ENCODE measurements at places on chromosomes 16 and 17. TPM values are rescaled to one million over a fixed set of nuclear protein-coding genes. Genes with fewer than 3 reads are reported as not detected.

GRCh38 chr17:81481073-81481799 lies 31.4 kb downstream of the ACTG1 start:
- H3K27me3 ChIP-seq: peaks cover 5% of the 10 kb centered on the region
- peak; percentile 89 for DNase-seq
- peak overlapping the region; percentile 16 for H3K27ac ChIP-seq
- H3K36me3 ChIP-seq: no peaks in the 10 kb centered on the region
- peaks cover 60% of the 10 kb centered on the region for H3K4me1 ChIP-seq

GRCh38 chr17:58200024-58200633 lies 7.6 kb downstream of the EPX start:
- H3K4me1 ChIP-seq: peaks cover 2% of the 10 kb centered on the region
- peaks cover 6% of the 10 kb centered on the region for H3K36me3 ChIP-seq
- no peak for DNase-seq
- peaks cover 5% of the 10 kb centered on the region for H3K27me3 ChIP-seq
- no peak overlapping the region for H3K27ac ChIP-seq
- no peak overlapping the region for H3K4me3 ChIP-seq

- no peak overlapping the region for H3K4me3 ChIP-seq
- H3K36me3 ChIP-seq: no peaks in the 10 kb centered on the region
- H3K27ac ChIP-seq: no peak overlapping the region
- DNase-seq: no peak
- H3K27me3 ChIP-seq: no peaks in the 10 kb centered on the region
These were observed 457.3 kb upstream of the HSBP1 start for GRCh38 chr16:83350481-83350880.

DNA sequence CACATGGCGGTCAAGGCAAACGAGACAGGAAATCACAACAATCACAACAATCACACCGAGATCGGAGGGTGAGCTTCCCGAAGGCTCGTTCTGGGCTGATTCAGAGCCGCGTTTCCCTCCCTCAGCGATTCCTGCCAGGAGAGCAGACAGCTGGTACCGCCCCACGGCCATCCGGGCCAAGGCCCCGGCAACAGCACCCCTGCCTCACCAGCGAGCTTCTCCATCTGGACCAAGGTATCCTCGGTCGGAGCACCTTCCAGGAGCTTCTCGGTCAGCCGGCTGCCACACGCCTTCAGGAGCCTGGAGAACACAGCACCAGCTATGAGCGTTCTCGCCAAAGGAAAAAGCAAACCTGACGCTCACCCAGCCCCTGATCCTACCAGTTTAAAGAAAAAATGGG lies 15.2 kb upstream of the PLD6 start:
- no peak for DNase-seq
- H3K4me1 ChIP-seq: no peaks in the 10 kb centered on the region
- no peak overlapping the region for H3K4me3 ChIP-seq
- no peak overlapping the region for H3K27ac ChIP-seq
- H3K27me3 ChIP-seq: no peaks in the 10 kb centered on the region

DNA sequence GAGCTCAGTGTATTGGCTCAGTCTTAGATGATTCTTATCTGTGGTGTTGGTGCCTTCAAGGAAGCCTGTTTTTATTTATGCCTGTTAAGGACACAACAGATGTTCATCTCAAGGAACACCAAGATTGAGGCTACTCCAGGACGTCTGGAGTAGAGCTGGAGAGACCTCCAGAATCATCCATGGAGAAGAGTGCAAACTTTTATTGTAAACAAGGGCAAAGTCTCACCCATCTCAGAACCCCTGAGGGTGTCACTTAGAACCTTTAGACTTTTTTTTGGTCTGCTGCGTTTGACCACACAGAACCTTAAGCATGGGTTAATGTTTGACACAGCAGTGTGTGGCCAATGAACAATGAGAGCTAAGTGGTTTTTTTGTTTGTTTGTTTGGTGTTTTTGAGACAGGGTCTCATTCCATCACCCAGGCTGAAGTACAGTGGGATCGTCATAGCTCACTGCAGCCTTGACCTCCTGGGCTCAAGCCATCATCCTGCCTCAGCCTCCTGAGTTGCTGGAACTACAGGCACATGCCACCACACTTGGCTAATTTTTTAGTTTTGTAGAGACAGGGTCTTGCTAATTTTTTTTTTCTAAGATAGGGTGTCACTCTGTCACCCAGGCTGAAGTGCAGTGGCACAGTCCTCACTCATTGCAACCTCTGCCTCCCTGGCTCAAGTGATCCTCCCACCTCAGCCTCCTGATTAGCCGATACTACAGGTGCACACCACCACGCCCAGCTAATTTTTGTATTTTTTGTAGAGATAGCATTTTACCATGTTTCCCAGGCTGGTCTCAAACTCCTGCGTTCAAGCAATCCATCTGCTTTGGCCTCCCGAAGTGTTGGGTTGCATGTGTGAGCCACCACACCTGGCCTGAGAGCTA lies 16.3 kb downstream of the SLC47A1 start:
- DNase-seq: no peak
- H3K4me1 ChIP-seq: no peaks in the 10 kb centered on the region
- H3K27ac ChIP-seq: no peak overlapping the region
- no peak overlapping the region for H3K4me3 ChIP-seq
- H3K27me3 ChIP-seq: no peaks in the 10 kb centered on the region

- no peak for DNase-seq
- H3K27me3 ChIP-seq: no peaks in the 10 kb centered on the region
- H3K36me3 ChIP-seq: peaks cover 5% of the 10 kb centered on the region
- H3K4me3 ChIP-seq: no peak overlapping the region
- no peaks in the 10 kb centered on the region for H3K4me1 ChIP-seq
- no peak overlapping the region for H3K27ac ChIP-seq
These were observed 34.8 kb upstream of the ERN1 start for GRCh38 chr17:64164596-64165285.

DNA sequence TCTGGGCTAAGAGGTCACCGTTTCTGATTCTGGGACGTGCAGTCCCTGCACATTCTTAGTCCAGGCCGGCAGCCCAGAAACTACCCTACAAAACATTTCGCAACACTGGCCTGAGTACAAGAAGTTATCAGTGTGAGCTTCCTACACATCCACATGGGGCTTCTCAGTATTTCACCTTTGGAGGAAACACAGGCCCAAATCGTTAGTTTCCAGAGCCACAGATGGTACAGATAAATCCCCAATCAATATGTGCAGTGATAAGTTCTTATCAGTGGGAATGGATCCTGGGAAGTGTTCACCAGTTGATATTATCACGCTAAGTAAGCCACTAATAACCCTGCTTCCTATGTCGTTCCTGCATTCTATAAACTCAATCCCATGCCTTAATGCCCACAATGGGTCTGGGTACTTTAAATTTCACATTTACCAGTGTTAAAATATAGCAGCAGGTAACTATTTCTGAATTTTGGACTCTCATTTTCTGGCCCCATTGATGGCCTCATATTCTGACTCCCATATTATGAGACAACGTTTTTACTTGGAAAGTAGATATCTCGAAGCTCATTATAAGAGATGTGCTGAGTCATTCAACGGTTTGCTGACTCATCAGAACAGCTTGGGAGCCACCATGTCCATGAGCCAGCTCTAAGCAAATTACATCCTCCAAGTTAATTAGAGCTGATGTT lies 370.2 kb upstream of the MAF start:
- no peaks in the 10 kb centered on the region for H3K27me3 ChIP-seq
- no peak for DNase-seq
- H3K4me3 ChIP-seq: no peak overlapping the region
- H3K4me1 ChIP-seq: no peaks in the 10 kb centered on the region
- H3K27ac ChIP-seq: no peak overlapping the region
- H3K36me3 ChIP-seq: no peaks in the 10 kb centered on the region

GRCh38 chr17:18129041-18129502 lies 20.5 kb downstream of the MYO15A start:
- no peak for DNase-seq
- no peaks in the 10 kb centered on the region for H3K36me3 ChIP-seq
- H3K27me3 ChIP-seq: no peaks in the 10 kb centered on the region
- H3K4me1 ChIP-seq: no peaks in the 10 kb centered on the region
- H3K27ac ChIP-seq: no peak overlapping the region
- no peak overlapping the region for H3K4me3 ChIP-seq

DNA sequence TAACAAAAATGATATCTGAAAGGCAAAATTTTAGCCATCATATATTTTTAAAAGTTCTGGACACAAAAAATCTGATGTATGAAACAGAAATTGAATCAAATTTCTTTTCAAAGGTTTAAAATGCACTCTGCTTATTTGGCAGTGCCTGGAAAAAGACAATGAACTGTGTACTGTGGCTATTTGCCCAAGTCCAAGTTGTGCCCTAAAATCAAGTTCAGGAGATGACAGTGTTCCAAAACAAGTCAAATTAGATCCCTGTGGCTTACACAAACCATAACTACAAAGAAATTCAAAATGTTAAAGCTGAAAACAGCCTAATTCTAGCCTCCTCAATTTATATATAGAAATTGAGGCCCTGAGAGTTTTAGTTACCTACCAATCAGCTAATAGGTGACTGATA lies 25.6 kb downstream of the CMC2 start:
- H3K27me3 ChIP-seq: no peaks in the 10 kb centered on the region
- no peaks in the 10 kb centered on the region for H3K4me1 ChIP-seq
- peaks cover 8% of the 10 kb centered on the region for H3K36me3 ChIP-seq
- H3K4me3 ChIP-seq: no peak overlapping the region
- no peak overlapping the region for H3K27ac ChIP-seq

GRCh38 chr17:30389756-30390300 lies 11.1 kb downstream of the CPD start:
- DNase-seq: no peak
- H3K4me3 ChIP-seq: no peak overlapping the region
- no peak overlapping the region for H3K27ac ChIP-seq
- peaks cover 29% of the 10 kb centered on the region for H3K36me3 ChIP-seq
- no peaks in the 10 kb centered on the region for H3K27me3 ChIP-seq

DNA sequence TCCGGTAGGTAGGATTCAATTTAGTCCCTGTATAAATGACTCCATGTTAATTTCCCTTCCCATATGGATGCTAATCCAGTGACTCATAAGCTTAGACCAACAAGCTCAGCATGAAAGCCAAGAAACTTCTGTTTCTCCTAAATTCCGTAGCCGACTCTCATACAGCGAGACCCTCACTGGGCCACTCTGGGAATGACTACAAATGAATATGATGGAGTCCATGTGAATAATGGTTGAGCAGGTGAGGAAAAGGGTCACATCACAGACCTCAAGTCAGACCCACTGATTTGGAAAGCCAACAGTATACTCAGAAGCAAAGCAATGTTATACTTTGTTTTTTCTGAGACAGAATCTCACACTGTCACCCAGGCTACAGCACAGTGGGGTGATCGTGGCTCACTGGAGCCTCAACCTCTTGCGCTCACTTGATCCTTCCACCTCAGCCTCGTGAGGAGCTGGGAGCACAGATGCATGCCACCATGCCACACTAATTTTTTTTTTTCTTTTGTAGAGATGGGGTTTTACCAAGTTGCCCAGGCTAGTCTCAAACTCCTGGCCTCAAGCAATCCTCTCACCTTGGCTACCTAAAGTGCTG lies 14.6 kb downstream of the RSL1D1 start:
- H3K4me3 ChIP-seq: no peak overlapping the region
- no peak overlapping the region for H3K27ac ChIP-seq
- H3K27me3 ChIP-seq: no peaks in the 10 kb centered on the region

Gene MRPL28
- 43.4 TPM for total RNA-seq

Gene SLC47A2
- total RNA-seq: 2.4 TPM

Gene TMEM92
- 3.3 TPM for total RNA-seq

Gene C16orf89
- 48.6 TPM for total RNA-seq

Gene ZBTB4
- 19.8 TPM for total RNA-seq

Gene RBFOX1
- total RNA-seq: 71.7 TPM

Gene EFCAB13
- total RNA-seq: 11.8 TPM

Gene CDRT15
- total RNA-seq: not detected

Gene EME1
- total RNA-seq: 5.5 TPM

Gene RHBDL3
- total RNA-seq: 14.1 TPM

Gene ITGA2B
- 5.4 TPM for total RNA-seq

Gene SLC2A4
- total RNA-seq: 1.9 TPM

Gene CDH11
- total RNA-seq: 468 TPM

Gene KCNAB3
- 4.8 TPM for total RNA-seq

Gene CCL18
- not detected for total RNA-seq

Gene KRT15
- total RNA-seq: not detected

Gene DYNC1LI2
- total RNA-seq: 194 TPM

All from spinal cord (tissue), 10 donors.